ENCODE measurements at places on chromosomes 3 and 15. TPM values are rescaled to one million over a fixed set of nuclear protein-coding genes. Genes with fewer than 3 reads are reported as not detected.

DNA sequence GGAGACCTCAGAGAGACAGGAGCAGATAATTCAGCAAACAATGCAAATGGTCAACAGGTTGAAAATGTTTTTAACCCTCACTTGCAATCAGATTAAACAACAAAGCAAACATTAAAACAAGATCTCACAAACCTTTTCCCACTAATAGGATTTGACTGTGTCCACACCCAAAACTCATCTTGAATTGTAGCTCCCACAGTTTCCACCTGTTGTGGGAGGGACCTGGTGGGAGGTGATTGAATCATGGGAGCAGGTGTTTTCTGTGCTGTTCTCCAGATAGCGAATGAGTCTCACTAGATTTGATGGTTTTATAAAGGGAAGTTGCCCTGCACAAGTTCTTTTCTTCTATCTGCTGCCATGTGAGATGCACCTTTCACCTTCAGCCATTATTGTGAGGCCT lies 1.3 kb upstream of the LYSMD4 start:
- no peaks in the 10 kb centered on the region for H3K27me3 ChIP-seq
- H3K4me3 ChIP-seq, result no peak overlapping the region
- H3K4me1 ChIP-seq, result peaks cover 23% of the 10 kb centered on the region
- no peak for DNase-seq

GRCh38 chr3:129224984-129225393 lies 24.4 kb upstream of the COPG1 start:
- peak overlapping the region; percentile 86 for H3K27ac ChIP-seq
- H3K4me3 ChIP-seq, result peak overlapping the region; percentile 57
- H3K36me3 ChIP-seq, result no peaks in the 10 kb centered on the region
- peaks cover 47% of the 10 kb centered on the region for H3K4me1 ChIP-seq
- peak; percentile 48 for DNase-seq

FBXL22 gene
- 1.4 TPM for total RNA-seq

BUB1B gene
- total RNA-seq, result 91.9 TPM

PRTG gene
- total RNA-seq, result not detected

DNA sequence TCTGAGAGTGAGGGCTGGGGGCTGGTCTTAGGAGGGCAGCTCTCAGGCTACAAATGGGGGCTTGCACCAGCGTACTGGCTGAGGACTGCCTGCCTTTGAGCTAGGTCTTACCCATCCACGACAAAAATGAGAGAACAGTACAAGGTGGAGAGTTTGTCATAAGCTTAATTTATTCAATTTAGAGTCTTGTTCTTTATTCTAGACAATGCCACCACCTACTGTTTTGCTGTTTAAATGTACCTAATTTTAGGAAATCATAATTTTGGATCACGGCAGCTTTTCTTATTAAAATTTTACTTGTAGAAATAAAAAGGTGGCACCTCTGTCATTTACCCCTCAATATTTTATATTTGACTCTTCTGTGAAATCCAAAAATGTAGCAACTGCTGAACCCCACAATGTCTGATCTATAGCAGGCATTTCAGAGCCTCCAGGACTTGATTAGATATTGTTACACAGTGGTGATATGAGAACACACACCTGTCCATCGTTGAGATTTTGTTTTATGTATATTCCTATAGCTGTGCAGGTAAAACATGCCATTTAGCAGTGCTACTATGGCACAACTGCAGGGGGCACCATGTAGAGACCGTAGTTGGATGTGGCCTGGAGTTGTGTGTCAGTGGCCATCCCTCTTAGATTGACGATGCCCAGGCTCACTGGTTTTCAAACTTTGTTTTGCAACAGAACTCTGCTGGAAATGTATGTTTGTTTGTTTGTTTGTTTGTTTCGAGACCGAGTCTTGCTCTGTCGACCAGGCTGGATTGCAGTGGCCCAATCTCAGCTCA lies 88.6 kb downstream of the SLCO3A1 start:
- no peaks in the 10 kb centered on the region for H3K36me3 ChIP-seq
- H3K27ac ChIP-seq, result no peak overlapping the region
- H3K27me3 ChIP-seq, result peaks cover 4% of the 10 kb centered on the region
- H3K4me1 ChIP-seq, result peaks cover 19% of the 10 kb centered on the region

All from activated CD8-positive, alpha-beta T cell treated with anti-CD3 and anti-CD28 coated beads, Interleukin-2, amount 10 ng/mL, durations not matched to agents 7 days and 5 days (primary cell).